ENCODE measurements at places on chromosomes 2 and 18. TPM values are rescaled to one million over a fixed set of nuclear protein-coding genes. Genes with fewer than 3 reads are reported as not detected.

Gene PELI1
- total RNA-seq, result 8.3 TPM

Gene TEKT4
- not detected for total RNA-seq

DNA sequence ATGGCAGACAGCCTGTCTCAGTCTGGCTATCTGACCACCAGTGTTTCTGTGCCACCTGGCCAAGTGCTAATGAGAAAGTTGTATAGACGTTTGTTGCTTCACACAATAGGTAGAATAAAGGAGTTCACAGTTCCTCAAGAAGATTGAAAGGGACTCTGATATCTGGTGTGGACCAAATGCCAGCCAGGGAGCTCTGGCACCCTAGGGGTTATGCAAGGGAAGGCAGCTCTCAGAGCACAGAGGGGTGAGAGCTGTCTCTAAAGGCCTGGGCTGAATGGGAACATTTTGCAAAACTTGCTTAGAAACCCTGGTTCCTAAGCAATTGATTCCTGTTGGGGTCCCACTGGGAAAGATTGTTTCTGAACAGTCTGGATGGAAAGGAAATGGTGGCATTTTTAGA lies 553.8 kb downstream of the EPHA4 start:
- DNase-seq, result no peak

- DNase-seq, result peak; percentile 30
These were observed 4.4 kb downstream of the ACTR2 start for GRCh38 chr2:65231892-65232477.

DNA sequence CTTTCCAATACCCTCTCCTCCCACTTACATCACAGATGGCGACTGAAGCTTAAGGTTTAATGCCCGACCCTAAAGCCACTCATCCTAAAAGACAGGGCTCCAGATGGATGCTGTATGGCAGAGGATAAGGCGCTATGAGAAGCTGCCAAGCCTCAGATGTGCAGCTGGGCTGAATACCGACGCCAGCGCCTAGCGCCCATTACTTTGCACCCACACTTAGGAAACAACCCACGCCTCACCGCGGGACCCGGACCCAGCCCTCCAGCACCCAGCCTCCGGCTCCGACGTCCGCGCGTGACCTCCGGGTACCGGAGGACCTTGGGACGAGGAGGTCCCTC lies 335 bp downstream of the TRAK2 start:
- DNase-seq, result peak; percentile 61

Data from fibroblast of the aortic adventitia (primary cell).